Activated gamma-delta T cell treated with Interleukin-2 at 50 U/mL for 16 hours (primary cell): ENCODE measurements at places on chromosomes 2 and 18.

- DNase-seq, result peak; percentile 27
Observed at GRCh38 chr2:42238644-42239288, 69.6 kb downstream of the EML4 start.

DNA sequence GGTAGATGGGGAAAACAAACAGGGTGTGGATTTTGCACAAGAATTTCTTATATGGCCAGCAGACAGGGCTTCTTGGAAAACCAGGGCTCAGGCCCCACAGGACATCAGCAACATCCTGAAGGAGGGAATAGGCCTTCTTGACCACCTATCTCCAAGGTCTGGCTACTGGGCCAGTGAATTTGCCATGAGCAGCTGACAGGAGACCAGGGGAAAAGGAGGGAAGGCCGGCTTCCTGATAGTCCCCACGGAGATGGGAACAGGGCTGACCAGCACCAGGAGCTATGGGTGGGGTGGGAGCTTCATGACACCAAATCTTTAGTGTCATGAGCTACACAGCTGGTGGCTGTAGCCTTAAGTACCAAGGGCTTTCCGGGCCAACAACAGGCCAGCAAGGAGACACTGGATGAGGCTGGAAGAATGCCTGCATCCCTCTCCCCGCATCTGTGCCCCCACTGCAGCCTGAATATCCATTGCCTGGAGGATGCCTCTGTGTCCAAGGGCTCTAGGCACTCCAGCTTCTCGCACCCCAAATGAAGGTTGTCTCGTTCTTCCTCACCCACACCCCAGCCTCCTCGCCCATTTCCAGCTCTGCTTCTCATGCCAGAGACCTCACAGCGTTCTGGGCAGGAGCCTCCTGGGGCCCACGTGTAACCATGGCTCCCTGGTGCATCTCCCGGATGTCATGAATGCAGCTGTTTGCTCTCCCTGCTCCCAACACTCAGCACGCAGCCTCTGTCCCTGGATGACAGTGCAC lies 74.8 kb downstream of the EMX1 start:
- no peak for DNase-seq

- DNase-seq, result no peak
Observed at GRCh38 chr2:140804700-140805260, 1326.0 kb downstream of the LRP1B start.

GRCh38 chr2:146496248-146496647 lies 1348.6 kb upstream of the ACVR2A start:
- DNase-seq, result no peak

GRCh38 chr2:29902356-29902755 lies 19.0 kb downstream of the ALK start:
- no peak for DNase-seq

DNA sequence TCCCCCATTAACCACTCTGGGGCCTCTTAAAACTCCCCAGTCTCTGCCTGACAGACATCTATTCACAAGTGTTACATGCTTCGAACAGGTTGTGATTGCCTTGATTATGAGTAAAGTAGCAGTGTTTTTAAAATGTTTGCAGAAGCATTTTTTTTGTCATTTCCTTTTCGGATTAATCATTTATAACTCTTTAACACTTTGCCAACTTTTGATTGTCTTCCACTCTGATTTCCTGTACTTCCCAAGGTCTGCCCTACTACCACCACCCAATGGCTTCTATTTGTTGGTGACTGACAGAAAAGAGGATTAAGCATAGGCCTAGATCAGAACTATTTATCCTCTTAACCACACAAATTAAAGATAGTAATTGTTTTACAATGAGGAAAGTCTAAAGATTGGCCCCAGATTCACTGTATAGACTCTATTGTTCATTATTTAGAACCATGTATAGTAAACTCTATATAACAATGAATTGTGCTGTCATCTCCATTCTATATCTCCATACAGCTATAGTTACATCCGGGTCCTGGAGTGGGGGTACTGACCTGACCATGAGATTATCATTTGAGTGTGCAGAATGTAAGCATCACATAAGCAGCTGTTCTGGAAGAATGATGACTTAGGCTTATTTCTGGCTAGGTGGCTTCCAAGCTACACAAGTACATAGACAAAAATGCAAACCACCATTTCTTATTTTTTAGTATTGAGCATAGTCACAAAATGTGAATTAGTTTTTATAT lies 110.3 kb upstream of the RBMS1 start:
- no peak for DNase-seq

GRCh38 chr2:121194626-121195025 lies 90.4 kb downstream of the TFCP2L1 start:
- no peak for DNase-seq

DNA sequence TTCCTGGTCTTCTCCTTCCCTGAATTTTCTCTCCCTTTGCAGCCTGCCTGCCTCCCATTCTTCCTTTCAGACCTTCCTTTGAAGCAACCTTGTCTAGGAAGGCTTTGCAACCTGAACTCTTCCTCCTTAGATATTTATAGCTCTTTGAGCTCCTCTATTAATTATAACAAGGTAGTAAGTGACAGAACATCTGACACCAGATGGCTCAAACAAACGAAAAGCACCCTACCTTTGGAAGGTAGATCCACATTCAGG lies 57.2 kb upstream of the SLC1A4 start:
- DNase-seq, result no peak

DNA sequence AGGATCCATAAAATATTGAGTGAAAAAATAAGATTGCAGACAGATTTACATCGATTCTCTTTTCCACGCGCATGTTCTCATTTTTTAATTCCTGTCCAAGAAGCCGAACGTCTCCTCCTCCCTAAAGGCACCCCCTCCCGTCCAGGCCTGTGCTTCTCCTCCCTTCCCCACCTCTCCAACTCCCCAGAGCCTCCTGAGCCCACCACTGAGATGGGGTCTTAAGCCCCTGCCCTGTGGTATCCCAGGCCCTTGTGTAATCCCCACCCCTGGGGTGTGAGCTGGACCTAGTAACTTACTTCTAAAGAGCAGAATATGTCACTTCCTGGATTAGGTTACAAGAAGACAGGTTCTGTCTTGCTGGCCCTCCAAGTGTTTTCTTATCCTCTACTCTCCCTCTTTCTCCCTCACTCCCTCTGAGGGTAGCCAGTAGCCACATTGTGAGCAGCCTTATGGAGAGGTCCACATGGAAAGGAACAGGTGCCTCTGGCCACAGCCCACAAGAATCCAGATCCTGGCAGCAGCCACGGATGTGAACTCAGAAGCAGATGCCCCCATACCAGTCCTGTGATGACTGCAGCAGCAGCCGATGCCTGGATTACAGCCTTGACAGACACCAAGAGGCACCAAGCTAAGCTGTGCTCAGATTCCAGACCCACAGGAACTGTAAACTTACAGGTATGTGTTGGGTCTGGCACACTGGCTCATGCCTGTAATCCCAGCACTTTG lies 39.6 kb upstream of the OTOS start:
- no peak for DNase-seq

- DNase-seq, result no peak
Observed at GRCh38 chr2:72980535-72981217, 63.4 kb downstream of the EMX1 start.

GRCh38 chr2:72849138-72849462 lies 23.3 kb upstream of the EXOC6B start:
- no peak for DNase-seq

DNA sequence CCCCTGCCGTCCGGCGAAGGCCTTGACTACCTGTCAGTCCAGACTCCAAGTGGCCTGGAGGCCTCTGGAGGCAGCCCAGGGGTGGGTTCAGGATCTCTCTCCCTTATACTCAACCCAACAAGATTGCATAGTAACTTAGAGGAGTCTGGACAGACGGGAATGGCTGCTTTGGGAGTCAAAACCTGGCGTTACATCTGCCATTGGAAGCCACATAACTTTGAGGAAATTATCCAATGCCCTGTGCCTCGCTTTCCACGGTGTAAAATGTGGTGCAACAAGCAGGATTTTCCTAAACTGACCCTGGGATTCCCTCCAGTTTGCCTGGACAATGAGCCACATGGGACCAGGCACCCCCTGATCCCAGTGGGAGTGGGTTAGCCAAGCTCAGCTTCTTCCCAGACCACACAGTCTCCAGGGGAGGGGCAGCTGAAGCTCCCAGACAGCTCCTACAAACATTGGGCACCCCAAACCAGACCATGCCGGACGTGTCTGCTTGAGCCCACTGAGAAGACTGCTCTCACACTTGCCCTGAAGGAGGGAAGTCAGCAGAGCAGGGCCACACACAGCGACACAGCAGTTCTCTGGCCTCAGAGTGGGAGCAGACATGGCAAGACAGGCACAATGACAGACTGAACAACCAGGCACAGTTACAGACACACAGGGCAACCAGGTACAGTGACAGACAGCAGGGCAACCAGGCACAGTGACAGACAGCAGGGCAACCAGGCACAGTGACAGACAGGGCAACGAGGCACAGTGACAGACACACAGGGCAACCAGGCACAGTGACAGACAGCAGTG lies 65.6 kb upstream of the RAB6C start:
- DNase-seq, result no peak

GRCh38 chr2:54575379-54575888 lies 119.3 kb downstream of the SPTBN1 start:
- DNase-seq, result no peak

DNA sequence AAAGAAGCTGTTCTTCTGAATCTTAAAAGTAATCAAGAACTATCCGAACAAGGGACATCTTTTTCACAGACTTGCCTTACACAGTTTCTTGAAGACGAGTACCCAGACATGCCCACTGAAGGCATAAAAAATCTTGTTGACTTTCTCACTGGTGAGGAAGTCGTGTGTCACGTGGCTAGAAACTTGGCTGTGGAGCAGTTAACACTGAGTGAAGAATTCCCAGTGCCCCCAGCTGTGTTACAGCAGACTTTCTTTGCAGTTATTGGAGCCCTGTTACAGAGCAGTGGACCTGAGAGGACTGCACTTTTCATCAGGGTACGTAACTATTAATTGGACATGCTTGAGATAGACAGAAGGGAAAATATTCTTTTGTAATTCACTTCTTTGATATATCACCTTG lies 2.4 kb downstream of the MRPL44 start:
- no peak for DNase-seq

DNA sequence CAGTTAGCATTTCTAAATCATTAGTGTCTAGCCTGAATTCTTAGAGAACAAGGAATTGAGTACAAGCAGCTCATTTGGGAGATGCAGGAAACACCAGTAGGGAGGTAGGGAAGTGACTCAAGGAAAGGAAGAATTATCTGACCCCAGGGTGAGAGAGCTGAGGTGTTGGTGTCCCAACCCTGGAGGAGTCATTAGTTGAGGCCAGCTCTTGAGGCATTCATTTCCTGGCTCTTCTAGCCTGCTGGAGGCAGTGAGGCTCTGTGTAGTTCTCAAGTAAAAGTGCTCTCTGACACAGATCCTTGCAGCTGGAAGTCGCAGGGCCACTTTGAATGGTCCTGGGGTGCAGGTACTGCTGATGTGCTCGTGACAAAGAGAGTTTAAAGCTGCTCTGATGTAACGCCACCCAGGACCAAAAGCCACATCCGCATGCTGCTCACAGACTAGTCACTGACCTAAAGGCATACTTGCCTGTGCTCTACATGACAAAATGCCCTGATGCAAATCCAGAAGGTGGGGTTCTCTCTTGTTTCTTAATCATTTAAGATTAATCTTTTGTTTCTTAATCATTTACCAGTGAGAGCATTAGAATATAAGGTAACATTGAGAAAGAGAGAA lies 299.5 kb upstream of the LYPD1 start:
- DNase-seq, result no peak

DNA sequence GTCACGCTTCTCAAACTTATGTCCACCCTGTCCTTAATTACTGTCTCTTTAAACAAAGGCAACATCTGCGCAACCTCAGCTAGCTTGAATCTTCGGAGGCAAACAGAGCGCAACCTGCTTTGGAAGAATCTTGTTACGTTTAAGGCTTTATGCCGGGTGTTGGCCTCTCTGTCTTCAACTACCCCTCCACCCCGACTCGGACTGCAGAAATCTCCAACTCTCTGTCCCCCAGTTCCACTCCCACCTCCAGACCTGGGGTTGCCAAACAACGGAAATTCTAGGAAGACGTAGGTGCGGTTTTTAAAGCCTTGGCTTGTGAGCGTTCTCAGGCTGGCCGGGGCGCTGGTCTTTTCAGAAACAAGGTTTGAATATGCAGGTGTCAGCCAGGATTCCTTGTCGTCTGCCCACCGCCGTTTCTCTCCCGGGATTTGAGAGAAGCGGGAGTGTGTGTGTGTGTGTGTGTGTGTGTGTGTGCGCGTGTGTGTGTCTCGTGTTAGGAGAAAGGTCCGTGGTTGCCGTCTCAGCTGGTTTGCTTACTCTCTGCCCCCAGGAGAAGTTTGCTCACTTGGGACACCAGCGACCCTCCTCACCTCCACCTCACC lies 1.1 kb upstream of the ONECUT2 start:
- DNase-seq, result no peak

GRCh38 chr2:433216-433615 lies 145.3 kb upstream of the ALKAL2 start:
- no peak for DNase-seq

GRCh38 chr18:41134426-41134825 lies 820.6 kb upstream of the PIK3C3 start:
- no peak for DNase-seq

DNA sequence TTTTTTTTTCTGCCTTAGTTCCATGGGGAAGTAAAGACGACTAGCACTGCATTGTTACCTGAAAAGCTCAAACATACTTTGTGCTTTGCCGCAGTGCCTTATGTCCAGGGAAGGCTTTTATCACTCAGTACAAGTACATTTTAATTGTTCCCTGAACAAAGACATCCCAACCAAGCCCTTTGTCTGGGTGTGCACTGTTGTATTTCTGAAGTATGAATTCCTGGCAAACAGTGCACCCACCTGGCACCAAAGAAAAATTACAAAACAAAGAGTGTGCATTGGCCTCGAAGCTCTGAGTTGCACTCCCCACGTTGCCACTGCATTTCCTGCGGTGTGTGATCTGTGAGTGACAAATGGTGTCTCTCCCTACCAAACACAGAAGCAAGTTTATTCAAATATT lies 858.5 kb upstream of the PIK3C3 start:
- DNase-seq, result no peak

GRCh38 chr18:74171910-74172606 lies 23.7 kb downstream of the TIMM21 start:
- DNase-seq, result no peak

DNA sequence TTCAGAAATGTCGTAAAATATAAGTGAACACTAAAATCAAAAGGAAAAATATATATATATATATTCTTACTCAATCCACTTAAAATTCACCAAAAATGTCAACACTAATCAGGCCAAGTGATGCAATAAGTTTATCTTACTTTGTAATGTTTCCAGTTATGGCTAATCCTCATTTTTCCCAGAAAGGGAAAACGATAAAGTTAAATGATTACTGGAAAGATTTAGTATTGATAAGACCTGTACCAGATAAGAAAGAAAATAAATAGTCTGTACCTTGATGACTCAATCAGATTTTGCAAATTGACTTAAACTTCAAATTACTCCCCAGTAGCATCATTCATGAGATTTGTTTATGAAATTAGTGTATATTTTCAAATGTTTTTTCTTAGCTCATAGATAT lies 407.0 kb downstream of the LRP1B start:
- DNase-seq, result no peak

DNA sequence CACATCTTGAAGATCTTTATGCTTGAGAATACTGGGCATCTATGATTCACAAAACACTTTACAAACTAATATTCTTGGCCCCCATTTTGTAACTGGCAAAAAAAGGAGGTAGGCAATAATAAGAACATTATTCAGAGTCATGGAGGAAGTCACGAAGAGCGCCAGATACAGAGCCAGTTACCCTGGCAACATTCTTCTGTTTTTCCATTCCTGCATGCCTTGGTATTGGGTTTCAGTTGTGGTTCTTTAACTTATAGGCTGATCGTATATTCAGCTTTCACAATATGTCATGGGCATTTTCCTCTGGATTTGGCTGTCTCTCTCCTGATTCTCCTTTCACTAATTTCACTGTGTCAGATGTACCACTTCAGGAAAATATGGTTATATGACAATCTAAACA lies 234.7 kb downstream of the HRH4 start:
- DNase-seq, result no peak

- DNase-seq, result no peak
Observed at GRCh38 chr2:181241797-181242196, 215.4 kb upstream of the ITGA4 start.
